ENCODE measurements at places on chromosomes 6 and 20. TPM values are rescaled to one million over a fixed set of nuclear protein-coding genes. Genes with fewer than 3 reads are reported as not detected.

BCAS1 gene
- not detected for total RNA-seq

GFOD1 gene
- 11.7 TPM for total RNA-seq

SNAP91 gene
- not detected for total RNA-seq

GPR6 gene
- not detected for total RNA-seq

HLA-DPA1 gene
- total RNA-seq: 0.17 TPM

ANGPT4 gene
- not detected for total RNA-seq

DNMT3B gene
- total RNA-seq: 2.2 TPM

KIF25 gene
- 0.72 TPM for total RNA-seq
